ENCODE measurements at places on chromosomes 1 and 21. TPM values are rescaled to one million over a fixed set of nuclear protein-coding genes. Genes with fewer than 3 reads are reported as not detected.

The LRRC52 gene
- not detected for total RNA-seq

- no peak overlapping the region for H3K4me3 ChIP-seq
- H3K27me3 ChIP-seq: no peaks in the 10 kb centered on the region
- no peak for DNase-seq
- no peak overlapping the region for H3K27ac ChIP-seq
- no peaks in the 10 kb centered on the region for H3K4me1 ChIP-seq
Observed at GRCh38 chr21:25701529-25701928, 33.2 kb downstream of the ATP5PF start.

DNA sequence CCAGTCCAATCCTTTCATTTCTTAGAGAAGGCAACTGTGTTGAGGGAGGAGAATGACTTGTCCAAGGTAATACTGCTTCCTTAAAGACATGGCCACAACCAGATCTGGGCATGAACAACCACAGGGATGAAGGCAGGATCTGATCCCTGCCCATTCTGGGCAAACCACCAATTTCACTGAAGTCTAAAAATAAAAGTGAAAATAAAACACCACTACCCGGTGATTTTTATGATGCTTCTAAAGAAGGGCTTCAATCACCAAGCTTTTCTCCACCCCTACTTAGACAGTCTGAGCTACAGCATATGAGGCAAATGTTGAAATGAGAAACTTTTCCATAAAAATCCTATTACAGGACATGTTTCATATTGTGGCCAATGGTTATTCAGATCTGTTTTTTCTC, 133.0 kb downstream of the PTPN14 start:
- no peaks in the 10 kb centered on the region for H3K36me3 ChIP-seq
- DNase-seq: no peak
- no peak overlapping the region for H3K4me3 ChIP-seq
- H3K27me3 ChIP-seq: peaks cover 2% of the 10 kb centered on the region

DNA sequence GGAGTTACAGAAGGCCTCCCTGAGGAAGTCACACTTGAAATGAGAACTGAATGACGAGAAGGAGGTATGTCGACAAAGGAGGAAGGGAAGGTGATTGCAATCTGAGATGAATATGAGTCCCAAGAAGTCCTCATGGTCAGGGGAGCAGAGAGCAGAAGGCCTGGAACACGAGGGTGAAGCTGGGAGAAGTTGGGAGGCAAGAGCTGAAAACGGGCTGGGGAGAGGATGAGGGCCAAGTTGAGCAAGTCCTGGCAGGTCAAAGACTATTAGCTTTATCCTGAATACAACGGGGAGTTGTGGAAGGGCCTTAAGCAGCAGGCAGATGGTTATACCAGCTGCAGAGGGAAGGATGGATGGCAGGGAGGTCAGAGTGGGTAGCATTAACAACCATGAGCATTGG, 89.5 kb downstream of the KCNJ15 start:
- H3K4me1 ChIP-seq: no peaks in the 10 kb centered on the region
- H3K27me3 ChIP-seq: no peaks in the 10 kb centered on the region
- no peak overlapping the region for H3K4me3 ChIP-seq
- no peak overlapping the region for H3K27ac ChIP-seq

DNA sequence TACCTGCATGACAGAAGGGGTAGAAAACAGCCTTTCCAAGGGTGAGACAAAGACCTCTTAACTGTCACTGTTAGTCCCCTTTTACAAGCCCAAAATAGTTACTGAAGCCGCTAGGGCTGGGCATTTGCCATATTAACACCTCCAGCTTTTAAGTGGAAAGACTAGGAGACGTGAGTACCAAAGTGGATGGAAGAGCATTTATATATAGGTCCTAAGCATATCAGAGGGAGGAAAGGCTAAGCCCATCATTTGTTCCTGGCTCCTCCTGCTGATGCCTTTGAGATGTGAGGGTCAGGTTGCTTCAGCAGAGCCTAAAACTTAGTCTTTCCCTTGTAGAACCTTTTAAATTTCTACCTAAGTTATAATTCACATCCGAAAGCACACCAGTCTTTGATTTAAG, 25.7 kb upstream of the APOBEC4 start:
- DNase-seq: no peak
- no peaks in the 10 kb centered on the region for H3K36me3 ChIP-seq
- H3K4me1 ChIP-seq: no peaks in the 10 kb centered on the region
- no peaks in the 10 kb centered on the region for H3K27me3 ChIP-seq

DNA sequence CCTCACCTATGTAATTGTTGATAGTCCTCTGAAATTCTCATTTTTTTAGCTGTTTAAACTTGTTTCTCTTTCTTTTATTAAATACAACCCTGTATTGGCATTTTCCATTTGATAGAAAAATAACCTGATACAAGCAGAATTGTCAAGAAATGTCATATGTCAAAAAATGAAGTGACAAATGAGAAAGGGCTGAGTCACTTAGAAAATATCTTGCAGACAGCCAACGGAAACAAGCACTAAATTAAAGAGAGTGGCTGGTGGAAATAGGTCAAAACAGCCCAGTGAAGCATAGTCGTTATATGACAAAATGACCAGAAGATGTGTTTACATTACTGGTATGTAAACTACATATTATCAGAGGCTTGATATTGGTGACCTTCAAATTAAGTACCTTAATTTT, 484.4 kb downstream of the PLA2G4A start:
- no peak overlapping the region for H3K27ac ChIP-seq
- H3K4me3 ChIP-seq: no peak overlapping the region
- H3K4me1 ChIP-seq: no peaks in the 10 kb centered on the region
- H3K36me3 ChIP-seq: no peaks in the 10 kb centered on the region

Data from CD4-positive, CD25-positive, alpha-beta regulatory T cell (primary cell).